Activated B cell treated with CpG ODN at 0.5 μM for 24 hours (primary cell): ENCODE measurements at places on chromosomes 2 and 18. TPM values are rescaled to one million over a fixed set of nuclear protein-coding genes. Genes with fewer than 3 reads are reported as not detected.

DNA sequence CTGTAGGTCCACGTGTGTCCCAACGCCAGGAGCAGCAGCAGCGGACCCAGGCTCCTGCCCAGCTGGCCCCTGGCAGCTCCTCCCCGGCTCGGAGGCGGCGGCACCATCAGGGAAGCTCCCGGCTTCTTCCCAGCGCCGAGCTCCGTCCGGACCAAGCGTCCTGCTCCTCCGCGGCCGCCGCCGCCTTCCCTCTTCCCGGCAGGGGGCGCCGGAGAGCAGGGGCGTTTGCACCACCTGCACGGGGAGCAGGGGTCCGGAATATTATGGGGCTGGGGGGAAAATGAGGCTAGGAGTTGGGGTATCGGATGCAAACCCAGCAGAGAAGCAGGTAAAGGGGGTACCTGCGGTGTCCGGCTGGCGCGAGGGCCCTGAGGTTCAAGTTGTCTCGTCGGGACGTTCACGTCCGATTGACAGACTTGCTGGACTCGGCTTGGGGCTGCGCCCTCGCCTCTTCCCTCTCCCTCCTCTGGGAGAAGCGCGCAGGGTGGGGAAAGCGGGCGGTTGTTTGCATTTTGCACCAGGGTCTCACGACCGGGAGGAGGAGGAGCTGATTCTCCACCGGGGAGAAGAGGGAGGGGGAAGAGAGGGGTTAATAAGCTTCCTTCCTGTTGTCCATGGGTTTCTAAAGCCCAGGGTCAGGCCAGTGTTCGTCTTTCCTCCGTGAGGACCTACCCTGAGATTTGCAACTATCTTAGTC is at the start of gene CCBE1:
CCBE1 (minus strand) TSS at position 188 of the 697 bp plus-strand sequence.
- no peak for DNase-seq

- DNase-seq, result no peak
Measured at GRCh38 chr2:6233993-6234392, 541.8 kb downstream of the SOX11 start.

- DNase-seq, result no peak
Measured at GRCh38 chr2:190791976-190792575, 88.5 kb upstream of the GLS start.

DNA sequence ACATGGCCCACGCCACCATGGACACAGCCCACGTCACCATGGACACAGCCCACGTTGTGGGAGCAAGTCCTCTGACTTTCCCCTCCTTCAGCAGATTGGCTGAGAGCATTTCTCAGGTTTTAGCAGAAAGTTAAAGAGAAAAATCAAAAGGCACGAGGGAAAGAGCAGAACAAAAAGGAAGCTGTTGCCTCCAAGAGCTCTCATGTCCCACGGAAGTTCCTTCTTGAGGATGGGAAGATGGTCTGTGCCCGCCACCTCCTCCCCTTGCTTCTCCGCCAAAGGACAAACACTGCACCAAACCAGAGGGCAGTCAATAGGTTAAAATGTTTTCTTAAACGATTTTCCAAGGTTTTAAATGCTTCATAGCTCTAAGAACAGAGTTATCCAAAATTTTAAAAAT is 148.4 kb downstream of the HDAC4 start:
- no peak for DNase-seq

- no peak for DNase-seq
Measured at GRCh38 chr2:10798783-10799182, 13.8 kb downstream of the PDIA6 start.

UGT1A3 gene
- not detected in 2 replicates for total RNA-seq

GCFC2 gene
- total RNA-seq, result 26.2 and 27.5 TPM in 2 replicates
